ENCODE measurements at places on chromosomes 2 and 18.

DNA sequence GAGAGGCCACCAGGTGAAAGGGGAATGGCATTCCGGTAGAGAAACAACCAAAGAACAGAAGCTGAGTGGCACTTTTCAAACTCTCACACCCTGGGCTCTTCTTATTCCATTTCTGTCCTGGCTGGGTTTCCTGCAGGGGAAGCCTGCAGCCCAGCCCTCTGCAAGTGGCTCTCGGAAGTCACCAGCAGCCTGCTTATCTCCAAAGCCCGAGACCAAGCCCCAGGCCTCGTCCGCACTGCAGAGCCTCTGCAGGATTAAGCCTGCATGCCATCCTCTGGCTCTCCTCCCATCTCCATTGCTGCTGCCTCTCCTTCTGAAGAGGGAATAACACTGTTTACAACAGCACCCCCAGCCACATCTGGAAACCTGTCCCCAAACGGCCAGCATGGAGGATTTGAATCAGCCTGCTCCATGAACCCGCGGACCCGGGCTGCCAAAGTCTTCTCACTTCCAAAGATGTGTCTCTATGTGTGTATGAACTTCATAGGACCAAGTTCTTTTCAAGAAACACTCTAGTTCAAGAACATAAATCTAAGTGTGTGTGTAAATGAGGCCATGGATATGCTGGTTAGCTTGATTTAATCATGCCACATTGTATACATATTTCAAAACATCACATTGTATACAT lies 54.2 kb downstream of the DIPK1C start:
- no peak for DNase-seq

DNA sequence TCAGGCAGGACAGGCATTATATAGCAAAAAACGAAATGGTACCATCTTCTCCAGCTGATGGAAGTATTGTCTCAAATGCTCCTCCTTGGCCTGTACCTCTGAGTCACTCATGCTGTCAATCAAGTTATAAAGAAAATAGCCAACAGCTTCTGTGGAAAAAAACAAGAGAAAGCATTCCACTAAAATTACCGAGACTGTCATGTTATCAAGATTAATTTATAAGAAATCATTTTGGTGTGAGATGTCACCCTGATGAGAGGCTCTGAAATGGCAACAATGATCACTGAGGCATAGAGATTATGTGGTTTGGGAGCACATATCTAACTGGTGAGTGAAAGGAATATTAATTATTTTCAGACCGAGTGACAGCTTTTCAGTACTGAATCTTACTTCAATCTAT lies 47.4 kb downstream of the LRPPRC start:
- DNase-seq, result no peak

DNA sequence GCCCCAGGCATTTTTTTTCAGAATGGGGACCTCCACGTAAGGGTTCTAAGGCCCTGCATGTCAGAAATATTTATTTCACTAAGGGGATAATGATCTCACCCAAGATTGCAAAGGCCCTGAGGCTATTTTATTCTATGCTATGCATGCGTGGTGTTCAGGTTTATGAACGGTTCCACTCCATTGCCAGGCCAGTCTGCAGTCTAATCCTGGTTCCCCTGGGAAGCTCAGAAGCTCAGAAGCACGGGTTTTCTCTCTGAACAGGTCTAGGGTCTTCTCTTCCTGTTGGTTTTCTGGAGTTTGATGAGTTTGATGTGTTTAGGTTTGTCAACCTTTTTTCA lies 256.4 kb upstream of the PXDN start:
- DNase-seq, result no peak

- DNase-seq, result no peak
Measured at GRCh38 chr18:49743117-49743567, 70.2 kb downstream of the ACAA2 start.
